ENCODE measurements at places on chromosomes 7 and 10.
A peak's percentile ranks its signal among the peaks of the same experiment; 100 is the strongest.

- DNase-seq, result no peak
Measured at GRCh38 chr7:155818154-155818819, 6.0 kb upstream of the SHH start.

- DNase-seq, result no peak
Measured at GRCh38 chr10:121698902-121699301, 100.7 kb upstream of the FGFR2 start.

GRCh38 chr7:150357270-150357669 lies 11.4 kb upstream of the REPIN1 start:
- no peak for DNase-seq

DNA sequence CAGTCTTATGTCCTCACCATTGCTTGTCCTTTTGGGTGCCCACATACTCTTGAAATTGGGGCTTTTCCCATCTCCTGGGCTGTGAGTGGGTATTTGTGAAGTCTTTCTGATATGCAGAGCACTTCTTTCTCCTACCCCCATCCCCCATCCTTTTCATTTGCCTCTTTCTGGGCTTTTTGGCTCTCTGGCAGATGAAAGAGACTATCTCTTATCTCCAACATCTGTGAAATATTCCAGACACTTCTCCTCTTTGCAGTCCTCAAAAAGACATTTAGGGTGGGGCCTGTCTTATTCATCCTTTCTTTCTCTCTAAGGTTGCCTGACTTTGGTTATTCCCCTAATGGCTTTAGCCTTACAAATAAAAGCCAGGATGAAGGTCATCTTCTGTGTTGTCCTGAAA lies 462.2 kb upstream of the MKI67 start:
- no peak for DNase-seq

- DNase-seq, result no peak
Measured at GRCh38 chr7:2110610-2111396, 121.9 kb downstream of the MAD1L1 start.

DNA sequence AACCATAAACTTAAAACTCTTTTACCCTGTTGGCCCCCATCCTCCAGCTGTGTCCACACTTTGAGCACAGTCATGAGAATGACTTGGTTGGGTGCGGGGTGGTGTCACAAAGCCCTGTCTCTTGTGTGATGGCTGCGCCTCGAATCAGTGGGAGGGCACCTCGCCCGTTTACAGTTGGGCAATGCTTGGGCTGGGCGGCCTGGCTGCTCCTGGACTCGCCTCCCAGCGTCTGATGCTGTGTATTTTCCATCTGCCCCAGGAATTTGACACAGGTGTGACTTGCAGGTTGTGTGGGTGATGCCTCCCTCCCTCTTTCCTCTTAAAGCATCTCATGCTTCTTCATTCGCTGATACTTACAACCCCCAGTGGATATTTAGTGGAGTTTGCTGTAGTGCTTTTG lies 33.7 kb downstream of the CHST12 start:
- no peak for DNase-seq

DNA sequence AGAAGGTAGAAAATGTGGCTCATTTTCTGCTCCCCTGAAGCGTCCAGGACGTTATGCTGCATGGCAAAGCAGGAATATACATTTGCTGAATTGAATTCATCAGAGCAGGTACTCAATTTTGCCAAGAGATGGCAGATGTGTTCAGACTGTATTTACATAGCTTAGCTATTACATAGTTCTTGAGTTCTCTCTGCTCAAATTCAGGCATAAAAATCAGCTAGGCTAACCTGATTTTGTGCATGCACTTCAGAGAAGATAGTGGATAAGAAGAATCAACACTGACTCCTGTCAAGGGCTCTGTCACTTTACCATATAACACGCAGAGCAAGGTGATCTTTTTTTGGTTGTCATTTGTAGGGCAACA lies 209.2 kb upstream of the FAM3C start:
- DNase-seq, result no peak

GRCh38 chr10:73159038-73159648 lies 8.7 kb downstream of the ECD start:
- DNase-seq, result peak; percentile 41

- DNase-seq, result no peak
Measured at GRCh38 chr10:120052964-120053702, 160.6 kb downstream of the SEC23IP start.

DNA sequence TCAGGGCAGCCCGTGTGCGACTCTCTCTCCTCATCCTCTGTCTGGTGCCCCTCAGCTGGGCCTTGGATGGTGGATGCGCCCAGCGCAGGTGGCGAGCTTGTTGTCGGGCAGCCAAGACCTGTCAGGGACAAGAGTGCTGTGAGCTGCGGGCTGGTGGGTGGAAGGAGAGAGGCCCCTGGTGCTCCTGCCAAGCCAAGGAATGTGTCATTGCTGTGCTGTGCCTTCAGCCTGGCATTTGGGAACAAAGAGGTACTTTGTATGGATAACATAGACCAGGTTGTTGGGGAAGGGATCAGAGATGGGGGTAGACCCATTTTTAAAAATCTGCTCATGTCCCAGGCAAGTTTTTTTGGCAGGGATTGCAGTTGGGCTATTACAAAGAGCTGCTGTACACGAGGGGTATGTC lies 120.9 kb downstream of the PKD1L1 start:
- DNase-seq, result no peak

- DNase-seq, result no peak
Measured at GRCh38 chr7:137936509-137937201, 65.2 kb downstream of the CREB3L2 start.
